Purkinje cell (primary cell): ENCODE measurements at places on chromosomes 5 and 9. TPM values are rescaled to one million over a fixed set of nuclear protein-coding genes. Genes with fewer than 3 reads are reported as not detected.

SLC46A2 gene
- 0.35 TPM in 1 of 2 replicates, not detected in the other for polyA plus RNA-seq

RMI1 gene
- polyA plus RNA-seq, result 8.3 and 9.2 TPM in 2 replicates

SHOC1 gene
- 0.62 and 0.76 TPM in 2 replicates for polyA plus RNA-seq

KCNV2 gene
- polyA plus RNA-seq, result not detected in 2 replicates

PCDHA10 gene
- 13.4 and 23.1 TPM in 2 replicates for polyA plus RNA-seq

ECM2 gene
- polyA plus RNA-seq, result 9.1 and 10.2 TPM in 2 replicates

ISOC1 gene
- 17.3 and 19.0 TPM in 2 replicates for polyA plus RNA-seq

GAPT gene
- not detected in 2 replicates for polyA plus RNA-seq

SLC36A3 gene
- polyA plus RNA-seq, result not detected in 2 replicates

SLC6A18 gene
- not detected in 2 replicates for polyA plus RNA-seq
